ENCODE measurements at places on chromosomes 4 and X. TPM values are rescaled to one million over a fixed set of nuclear protein-coding genes. Genes with fewer than 3 reads are reported as not detected.

The CHRDL1 gene
- not detected for total RNA-seq

The SLAIN2 gene
- total RNA-seq, result 140 TPM

The BANK1 gene
- not detected for total RNA-seq

The SYN1 gene
- 0.82 TPM for total RNA-seq

The C1QTNF7 gene
- total RNA-seq, result not detected

The VGLL1 gene
- total RNA-seq, result not detected

The TCEAL6 gene
- not detected for total RNA-seq

The INPP4B gene
- total RNA-seq, result 66.6 TPM

The TMEM156 gene
- 15.4 TPM for total RNA-seq

The RNF212 gene
- 5.6 TPM for total RNA-seq

The GK2 gene
- not detected for total RNA-seq

The SPANXC gene
- not detected for total RNA-seq

The FAM90A26 gene
- total RNA-seq, result not detected

The KLHL15 gene
- 11.8 TPM for total RNA-seq

The DCAF12L2 gene
- total RNA-seq, result not detected

The BMX gene
- not detected for total RNA-seq

The SUPT20HL2 gene
- total RNA-seq, result not detected

The INTU gene
- 0.56 TPM for total RNA-seq

The NLGN3 gene
- total RNA-seq, result 0.78 TPM

The FAM47A gene
- not detected for total RNA-seq

The GRIA2 gene
- total RNA-seq, result not detected

The ARSD gene
- 0.95 TPM for total RNA-seq

The GJB1 gene
- total RNA-seq, result not detected

The RHOXF2 gene
- total RNA-seq, result not detected

The ODAPH gene
- total RNA-seq, result not detected

The ZCCHC12 gene
- 1.3 TPM for total RNA-seq

The STS gene
- total RNA-seq, result 0.50 TPM

The RGS12 gene
- total RNA-seq, result 9.4 TPM

The FAM149A gene
- 0.44 TPM for total RNA-seq

The KLHL13 gene
- total RNA-seq, result 3.5 TPM

The SUPT20HL1 gene
- total RNA-seq, result 0.07 TPM

Measured in activated CD4-positive, alpha-beta T cell treated with anti-CD3 and anti-CD28 coated beads for 36 hours (primary cell).